ENCODE measurements at places on chromosomes 5 and 9.

GRCh38 chr9:128684065-128684324 lies 5.0 kb upstream of the SET start:
- DNase-seq = no peak

DNA sequence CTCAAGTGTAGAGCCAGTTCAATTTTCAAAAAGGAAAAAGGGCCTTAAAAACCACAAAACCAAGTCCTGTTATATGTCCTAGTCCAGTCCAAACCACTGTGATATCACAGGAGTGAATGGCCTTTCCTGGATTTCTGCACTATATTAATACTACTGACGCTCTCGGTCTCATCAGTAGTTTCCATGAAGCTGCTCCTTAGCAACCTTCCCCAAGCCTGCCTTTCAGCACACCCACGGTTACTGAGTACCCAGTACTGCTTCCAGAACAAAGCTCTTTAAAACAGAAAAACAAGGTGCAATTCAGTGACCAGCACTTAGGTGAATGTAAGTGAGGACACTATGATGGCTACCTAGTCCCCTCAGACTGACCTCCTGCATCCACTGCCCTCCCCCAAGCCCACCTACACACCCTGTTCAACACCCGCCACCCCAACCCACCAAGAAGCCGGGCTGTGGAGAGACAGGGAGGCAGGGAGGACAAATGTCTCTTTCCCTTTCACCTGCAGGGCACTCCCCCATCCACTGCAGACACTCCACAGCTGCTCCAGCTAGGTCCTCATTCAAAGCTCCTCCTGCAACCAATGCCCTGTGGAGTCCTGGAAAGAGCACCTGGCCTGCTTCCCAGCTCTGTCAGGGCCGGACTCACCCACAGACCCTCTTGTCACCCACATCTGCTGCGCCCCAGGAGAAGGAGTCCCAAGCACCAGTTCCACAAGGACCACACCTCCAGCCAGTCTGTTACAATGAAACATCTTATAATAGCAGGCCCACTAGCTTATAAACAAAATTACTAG lies 25.9 kb downstream of the PSMB7 start:
- no peak for DNase-seq

GRCh38 chr5:115514220-115514619 lies 30.4 kb downstream of the FEM1C start:
- DNase-seq = no peak

DNA sequence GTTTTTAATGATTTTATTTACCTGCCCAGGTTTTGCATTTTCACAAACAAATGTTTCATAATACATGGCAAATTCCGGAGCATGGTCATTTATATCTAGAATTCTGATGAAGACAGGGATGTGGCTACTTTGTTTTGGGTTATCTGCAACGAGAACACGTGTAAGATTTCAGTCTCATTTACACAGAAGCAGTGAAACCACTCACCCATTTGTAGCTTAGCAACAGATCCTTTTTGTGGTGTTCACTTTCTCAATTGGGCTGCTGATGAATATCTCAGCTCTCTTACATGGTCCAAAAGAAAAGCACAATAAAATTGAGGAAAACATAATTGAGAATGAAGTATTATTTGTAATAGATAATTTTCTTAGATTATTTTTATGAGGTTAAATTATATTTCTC lies 148.6 kb downstream of the CDH9 start:
- no peak for DNase-seq

GRCh38 chr5:10543585-10544040 lies 20.3 kb upstream of the ANKRD33B start:
- no peak for DNase-seq

DNA sequence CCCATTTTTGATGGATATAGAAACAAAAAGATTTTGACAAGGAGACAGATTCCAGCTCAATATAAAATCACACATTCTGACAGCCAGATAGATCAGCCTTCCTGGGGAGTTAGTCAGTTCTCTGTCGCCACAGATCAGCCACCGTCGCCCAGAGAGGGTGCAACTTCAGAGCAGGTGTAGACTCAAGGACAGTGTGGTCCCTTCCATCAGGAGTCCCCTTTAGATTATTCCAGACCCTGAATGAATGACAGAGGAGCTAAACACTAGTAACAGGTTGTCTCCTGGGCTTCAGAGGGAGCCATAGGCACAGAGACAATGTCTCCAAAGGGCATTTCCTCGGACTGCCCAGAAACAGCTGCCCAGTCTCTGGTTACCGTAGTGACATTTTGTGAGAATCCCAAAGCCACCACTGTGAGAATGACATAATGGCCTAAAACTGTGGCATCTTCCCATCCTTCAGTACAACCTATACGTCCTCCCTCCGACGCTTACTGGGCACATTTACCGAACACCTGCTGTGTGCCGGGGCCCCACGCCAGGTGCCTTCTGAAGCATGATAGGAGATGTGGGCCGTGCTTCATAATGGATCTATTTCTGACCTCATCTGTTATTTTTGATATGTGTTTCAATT lies 47.4 kb upstream of the SLC2A8 start:
- DNase-seq = no peak
